ENCODE measurements at places on chromosomes 1 and 21.

- DNase-seq = no peak
These were observed 13.6 kb upstream of the LRP8 start for GRCh38 chr1:53341521-53341895.

- no peak for DNase-seq
These were observed 2.7 kb upstream of the CAPN2 start for GRCh38 chr1:223709598-223709997.

GRCh38 chr1:244224487-244225430, 173.7 kb downstream of the ZBTB18 start:
- DNase-seq = no peak

DNA sequence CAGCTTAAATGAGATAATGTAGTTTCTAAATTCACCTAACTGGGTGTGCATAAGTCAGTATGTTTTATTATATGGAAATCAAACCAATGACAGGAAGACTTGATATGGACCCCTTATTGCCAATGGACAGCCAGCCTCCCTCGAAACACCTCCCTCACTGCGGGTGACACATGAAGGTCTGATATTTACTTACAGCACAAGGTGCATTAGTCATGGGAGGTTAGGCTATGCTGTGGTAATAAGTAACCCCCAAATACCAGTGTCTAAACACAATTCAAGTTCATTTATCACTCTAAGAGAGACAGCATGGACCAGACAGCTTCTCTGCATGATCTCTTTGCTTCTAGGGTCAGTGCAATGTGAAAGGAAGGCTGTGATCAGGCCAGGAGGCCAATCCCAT, 126.0 kb upstream of the KCNJ6 start:
- no peak for DNase-seq
